ENCODE measurements at places on chromosomes 6 and 20.

GRCh38 chr6:56072856-56073255 lies 174.5 kb downstream of the COL21A1 start:
- DNase-seq: no peak

DNA sequence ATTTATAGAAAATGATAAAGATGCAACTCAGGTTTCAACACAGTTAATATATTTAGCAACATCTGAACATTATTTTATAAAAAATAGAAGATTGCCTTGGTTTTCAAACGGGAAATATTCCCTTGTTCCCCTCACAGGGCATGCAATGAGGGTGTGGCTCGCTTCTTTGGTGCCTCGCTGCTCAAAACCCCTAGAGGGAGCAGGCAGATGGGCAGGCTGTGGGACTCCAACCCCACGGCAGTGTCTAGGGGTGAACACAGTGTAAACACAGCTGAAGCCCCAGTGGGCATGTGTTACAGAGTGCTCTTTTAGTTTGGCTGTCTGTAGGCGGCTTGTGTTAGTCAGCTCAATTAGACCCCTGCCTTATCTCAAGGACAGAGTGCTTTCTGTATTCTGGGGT lies 560.8 kb upstream of the IMPG1 start:
- no peak for DNase-seq

DNA sequence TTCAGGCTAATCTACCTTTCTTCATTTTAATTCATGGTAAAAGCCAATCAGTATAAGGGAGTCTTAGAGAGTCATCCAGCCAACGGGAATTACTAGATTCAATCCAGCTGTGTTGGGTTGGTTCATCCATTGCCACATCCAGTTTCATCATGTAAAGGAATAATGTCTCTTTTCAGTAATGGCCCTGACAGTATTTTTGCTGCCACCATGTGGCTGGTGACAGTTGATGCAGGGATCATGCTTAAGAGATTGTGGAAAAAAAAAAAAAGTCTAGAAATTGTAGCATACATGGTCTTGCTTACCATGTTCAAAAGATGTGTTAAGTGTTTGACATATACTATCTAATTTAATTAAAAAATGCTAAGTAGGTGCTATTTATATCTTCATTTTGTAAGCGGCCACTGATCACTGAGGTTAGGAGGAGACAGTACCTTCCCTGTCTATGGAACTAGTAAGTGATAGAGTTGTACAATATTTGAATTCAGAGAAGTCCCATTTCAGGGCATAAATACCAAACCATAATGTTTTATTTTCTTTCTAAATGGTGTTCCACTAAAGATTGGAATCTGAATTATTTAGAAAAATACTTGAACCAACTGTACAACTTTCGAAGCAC lies 135.9 kb downstream of the KHDRBS2 start:
- no peak for DNase-seq

DNA sequence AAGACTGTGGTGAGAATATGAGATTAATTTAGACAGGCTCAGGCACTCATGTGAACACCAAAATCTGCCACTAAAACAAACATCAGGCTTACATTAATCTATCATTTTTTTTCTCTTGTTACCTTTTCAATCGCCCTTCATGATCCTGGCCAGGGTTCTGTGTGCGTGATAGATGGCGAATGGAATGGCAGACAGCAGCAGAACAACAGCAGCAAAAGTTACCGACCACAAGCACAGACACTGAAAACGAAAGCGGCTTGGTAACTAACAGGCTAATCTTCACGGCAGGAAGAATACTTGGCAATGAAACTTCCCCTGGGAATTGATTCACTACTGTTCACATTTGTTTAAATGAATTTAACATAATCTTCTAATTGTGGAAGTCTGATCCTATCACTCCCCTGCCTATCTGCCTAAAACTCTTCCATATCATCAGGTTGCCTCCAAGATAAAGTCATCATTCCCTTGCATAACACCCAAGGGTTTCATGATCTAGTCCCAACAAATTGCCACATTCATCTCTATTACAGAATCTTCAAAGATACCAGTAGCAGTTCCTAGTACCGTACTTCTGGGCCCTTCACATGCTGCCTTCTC lies 28.7 kb downstream of the PTPRK start:
- DNase-seq: peak; percentile 30

- DNase-seq: no peak
Measured at GRCh38 chr6:37050045-37050853, 44.8 kb downstream of the FGD2 start.

DNA sequence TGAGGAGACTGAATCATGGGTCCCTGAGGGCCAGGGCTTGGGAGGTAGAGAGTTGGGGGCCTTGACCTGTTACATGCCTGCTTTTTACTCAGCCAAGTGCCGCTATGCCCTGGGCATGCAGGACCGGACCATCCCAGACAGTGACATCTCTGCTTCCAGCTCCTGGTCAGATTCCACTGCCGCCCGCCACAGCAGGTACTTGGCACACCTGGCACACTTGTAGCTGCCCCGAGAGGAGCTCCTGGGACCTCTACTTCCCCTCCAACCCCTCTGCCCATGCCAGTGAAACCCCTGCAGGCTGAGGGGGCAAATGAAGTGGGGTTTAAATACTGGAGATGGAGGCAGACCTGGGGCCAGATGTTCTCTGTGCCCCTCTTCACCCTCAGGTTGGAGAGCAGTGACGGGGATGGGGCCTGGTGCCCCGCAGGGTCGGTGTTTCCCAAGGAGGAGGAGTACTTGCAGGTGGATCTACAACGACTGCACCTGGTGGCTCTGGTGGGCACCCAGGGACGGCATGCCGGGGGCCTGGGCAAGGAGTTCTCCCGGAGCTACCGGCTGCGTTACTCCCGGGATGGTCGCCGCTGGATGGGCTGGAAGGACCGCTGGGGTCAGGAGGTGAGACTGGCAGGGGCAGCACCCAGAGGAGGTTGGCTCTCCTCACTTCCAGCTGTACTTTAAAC lies 4.6 kb downstream of the DDR1 start:
- DNase-seq: no peak
